ENCODE measurements at places on chromosomes 1 and 21.
A peak's percentile ranks its signal among the peaks of the same experiment; 100 is the strongest.

DNA sequence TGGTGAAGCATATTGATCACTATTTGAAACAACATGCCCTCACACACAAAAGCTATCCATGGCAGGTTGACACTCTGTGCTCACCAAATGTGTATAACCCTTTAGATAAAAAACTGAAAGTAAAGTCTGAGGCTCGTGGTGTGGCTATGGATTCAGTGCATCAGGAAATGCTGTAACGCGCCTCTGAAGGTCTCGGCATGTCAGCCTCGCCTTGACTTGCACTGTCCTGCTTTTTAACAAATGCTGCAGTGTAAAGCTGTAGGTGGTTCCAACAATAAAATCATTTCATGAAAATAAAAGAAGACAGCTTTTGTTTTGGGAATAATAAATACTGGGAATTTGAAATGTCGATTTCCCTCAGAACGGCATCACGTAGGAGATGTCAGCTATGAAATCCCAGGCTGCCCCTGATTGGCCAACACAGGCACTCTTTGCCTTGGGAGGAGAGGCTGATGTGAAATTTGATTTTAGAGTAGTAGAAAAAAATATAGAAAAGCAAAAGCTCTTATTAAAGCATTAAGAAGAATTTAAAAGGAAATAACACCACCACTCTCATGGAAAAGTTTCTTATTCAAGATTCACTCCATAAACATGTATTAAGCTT lies 168.2 kb downstream of the DSCAM start:
- no peak for DNase-seq

DNA sequence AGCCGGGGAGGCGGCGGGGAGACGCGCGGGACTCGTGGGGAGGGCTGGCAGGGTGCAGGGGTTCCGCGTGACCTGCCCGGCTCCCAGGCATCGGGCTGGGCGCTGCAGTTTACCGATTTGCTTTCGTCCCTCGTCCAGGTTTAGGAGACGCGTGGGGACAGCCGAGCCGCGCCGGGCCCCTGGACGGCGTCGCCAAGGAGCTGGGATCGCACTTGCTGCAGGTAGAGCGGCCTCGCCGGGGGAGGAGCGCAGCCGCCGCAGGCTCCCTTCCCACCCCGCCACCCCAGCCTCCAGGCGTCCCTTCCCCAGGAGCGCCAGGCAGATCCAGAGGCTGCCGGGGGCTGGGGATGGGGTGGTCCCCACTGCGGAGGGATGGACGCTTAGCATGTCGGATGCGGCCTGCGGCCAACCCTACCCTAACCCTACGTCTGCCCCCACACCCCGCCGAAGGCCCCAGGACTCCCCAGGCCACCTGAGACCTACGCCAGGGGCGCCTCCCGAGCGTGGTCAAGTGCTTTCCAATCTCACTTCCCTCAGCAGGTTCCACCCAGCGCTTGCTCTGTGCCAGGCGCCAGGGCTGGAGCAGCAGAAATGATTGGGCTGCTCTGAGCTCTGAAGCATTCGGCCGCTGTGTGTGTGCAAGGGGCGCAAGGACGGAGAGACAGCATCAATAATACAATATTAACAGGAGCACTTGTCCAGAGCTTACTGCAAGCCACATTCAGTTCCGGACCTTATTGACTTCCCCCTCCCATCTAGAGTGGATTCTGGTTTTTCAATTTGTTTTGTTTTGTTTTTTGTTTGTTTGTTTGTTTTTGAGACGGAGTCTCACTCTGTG lies 10.3 kb downstream of the SIM2 start:
- DNase-seq, result no peak

DNA sequence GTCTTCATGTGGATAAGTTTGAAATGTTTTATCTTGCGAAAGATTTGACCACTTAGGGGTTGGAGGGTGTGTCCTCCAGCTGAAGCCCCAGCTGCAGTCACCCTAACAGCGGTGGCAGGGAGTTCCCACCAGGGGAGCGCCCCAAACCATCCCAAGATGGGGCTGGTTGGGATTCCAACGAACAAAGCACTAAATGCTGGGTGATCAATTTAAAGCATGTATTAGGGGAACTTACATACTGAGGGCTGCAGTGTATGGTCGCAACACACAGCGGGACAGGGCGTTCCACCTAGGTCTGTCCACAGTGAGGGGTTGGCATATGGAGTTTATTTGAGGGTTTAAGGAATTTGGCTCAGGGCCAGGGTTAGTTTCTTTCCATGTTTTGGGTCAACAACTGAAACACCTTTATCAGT lies 26.3 kb downstream of the SLC37A1 start:
- no peak for DNase-seq

- DNase-seq, result no peak
These were observed 29.5 kb downstream of the ADGRB2 start for GRCh38 chr1:31734582-31735107.

GRCh38 chr1:161207173-161207572 lies 5.0 kb downstream of the NDUFS2 start:
- no peak for DNase-seq

GRCh38 chr1:97827887-97828286 lies 92.9 kb downstream of the DPYD start:
- no peak for DNase-seq

GRCh38 chr1:150808121-150808520 lies at the start of gene CTSK:
Gene CTSK, minus strand, starts transcription at chr1:150808260. Its CDS starts 1,455 bp downstream, at chr1:150806805.
- no peak for DNase-seq

DNA sequence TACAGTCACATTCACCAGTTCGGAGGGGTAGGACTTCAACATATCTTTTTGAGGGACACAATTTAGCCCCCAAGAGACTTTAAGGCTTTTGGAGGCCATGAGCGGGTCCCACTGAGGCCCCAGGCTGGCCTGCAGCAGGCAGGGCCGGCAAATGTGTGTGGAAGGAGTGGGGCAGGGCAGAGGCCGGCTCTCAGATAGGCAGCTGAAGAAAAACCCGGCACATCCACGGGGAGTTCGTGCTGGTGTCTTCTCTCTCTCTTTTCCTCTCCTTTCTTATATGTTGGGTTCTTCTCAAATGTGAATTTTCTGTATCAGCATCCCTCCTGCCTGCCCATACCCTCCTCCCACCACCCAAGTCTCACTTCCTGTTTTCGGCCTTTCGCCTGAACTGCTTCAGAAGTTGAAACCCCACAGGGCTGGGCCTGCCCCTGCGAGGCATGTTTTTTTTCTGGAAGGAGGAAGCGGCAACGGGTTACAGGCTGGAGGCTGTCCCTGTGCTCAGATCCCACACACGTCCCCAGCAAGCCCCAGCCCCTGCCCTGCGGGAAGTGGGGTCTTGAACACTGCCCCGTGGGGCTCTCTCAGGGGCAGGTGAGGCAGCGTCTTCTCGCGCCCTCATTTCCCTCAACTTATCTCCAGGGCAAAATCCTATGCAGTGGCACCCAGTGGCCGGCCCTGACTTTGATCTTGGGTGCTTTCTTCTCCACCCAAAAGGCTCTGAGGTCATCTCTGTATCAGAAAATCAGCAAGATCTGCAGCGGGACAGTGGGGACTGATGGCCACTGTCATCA lies 9.7 kb upstream of the UMODL1 start:
- no peak for DNase-seq

DNA sequence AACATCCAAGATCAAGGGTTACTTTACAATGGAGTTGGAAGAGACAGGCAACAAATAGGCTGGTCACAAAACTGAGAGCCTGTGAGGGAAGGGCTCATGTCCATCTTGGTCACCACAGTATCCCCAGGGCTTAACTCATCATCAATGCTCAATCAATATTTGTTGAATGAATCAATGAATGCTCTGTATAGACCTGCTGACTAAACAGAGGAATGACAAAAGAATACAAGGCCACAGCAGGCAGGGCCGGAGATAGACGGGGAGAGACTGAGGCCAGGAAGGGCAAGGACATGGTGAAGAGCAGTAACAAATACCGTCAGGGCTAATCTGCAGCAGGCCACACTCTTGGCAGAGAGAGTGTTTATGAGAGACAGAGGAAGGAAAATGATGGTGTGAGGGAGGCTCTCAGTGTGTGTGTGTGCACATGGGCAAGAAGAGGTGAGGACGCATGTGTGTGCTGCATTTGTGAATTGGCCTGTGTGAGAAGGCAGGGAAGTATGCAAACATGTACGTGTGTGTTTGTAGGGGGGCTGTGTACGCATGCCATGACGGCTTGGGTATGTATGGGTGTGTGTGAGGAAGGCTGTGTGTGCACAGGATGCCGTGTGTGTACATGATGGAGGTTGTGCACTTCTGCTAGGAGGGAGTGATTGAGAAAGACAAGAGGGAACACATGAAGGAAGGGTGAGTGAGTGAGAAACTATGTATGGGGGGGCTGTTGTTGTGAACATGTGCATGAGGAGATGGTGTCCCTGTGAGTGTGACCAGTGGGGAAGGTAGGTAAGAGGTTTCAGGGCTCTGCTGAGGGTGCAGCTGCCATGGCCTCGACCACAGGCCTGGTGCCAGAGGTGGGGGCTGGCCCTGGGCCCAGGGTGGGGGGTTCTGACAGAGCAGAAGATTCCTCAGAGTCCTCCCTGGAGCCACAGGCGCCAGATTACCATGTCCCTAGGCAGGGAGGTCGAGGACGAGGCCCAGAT lies 15.4 kb downstream of the AHDC1 start:
- no peak for DNase-seq

GRCh38 chr1:199946305-199947155 lies 81.0 kb upstream of the NR5A2 start:
- DNase-seq, result no peak

DNA sequence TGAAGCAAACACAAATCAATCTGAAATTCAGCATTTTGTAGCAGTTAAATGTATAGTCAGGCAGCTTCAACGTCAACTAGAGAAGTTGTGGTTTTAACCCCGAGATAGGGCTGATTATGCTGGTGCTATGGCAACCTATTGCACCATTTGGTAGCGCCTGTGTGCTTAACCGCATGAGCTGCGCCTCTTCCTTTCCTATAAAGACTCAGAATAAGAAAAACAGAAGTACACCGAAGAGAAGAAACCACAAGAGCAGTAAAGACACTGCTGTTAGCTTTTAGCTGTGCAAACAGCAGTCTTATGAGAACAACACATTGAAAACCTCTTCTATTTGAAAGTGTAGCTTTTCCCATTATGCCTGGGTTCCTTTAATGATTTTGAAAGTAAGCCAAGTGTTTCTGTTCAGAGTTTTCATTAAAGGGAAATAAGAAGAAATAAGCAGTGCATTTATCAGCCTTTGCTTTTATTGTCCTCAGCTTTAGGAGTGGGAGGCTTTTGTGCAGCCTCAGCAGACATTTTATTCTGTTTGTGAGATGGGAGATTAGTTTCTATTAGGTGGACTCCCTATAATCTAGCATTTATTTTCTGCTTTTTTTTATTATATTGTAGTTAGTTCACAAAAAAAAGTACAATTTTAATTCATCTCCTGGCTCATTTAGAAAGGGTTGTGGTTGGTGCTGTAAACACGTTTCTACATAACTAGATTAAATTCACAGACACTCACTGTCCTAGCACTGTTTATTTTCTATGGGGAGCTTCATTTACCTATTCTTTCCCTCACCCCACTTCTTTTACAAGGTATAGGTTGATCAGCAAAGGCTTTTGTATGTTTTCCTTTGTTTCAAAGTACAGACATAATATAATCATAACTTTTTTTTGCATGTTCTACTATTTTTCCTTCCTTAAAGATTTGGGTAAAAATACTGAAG lies 43.3 kb downstream of the PTPRC start:
- DNase-seq, result peak; percentile 47

GRCh38 chr1:239387304-239388158 lies 1.2 kb downstream of the CHRM3 start:
- no peak for DNase-seq

- DNase-seq, result no peak
These were observed 24.9 kb upstream of the CDC42BPA start for GRCh38 chr1:227343206-227343605.

DNA sequence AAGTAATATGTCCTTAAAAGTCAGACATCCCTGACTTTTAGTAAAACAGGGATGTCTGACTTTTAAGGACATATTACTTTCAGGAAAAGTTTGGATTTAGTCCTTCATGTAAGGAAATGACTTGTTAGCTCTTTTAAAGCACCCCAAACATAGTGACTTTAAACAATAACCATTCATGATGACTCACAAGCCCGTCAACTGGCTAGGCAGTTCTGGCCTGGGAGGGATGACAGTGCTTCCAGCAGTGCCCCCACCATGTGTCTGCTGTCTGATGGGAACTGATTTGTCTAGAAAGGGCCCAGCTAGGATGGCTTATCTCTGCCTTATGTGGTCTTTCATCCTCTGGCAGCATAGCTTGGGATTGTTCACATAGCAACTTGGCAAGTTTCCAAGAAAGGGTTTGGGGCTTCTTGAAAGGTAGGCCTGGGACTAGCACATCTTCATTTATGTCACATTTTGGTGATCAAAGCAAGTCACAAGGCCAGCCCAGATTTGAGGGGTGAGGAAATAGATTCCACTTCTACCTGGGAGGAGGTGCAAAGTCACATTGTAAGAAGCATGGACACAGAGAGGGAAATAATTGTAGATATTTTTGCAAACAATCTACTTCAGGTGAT lies 143.5 kb downstream of the C1orf94 start:
- no peak for DNase-seq

GRCh38 chr1:114702737-114703136 lies 7.4 kb upstream of the AMPD1 start:
- DNase-seq, result no peak

DNA sequence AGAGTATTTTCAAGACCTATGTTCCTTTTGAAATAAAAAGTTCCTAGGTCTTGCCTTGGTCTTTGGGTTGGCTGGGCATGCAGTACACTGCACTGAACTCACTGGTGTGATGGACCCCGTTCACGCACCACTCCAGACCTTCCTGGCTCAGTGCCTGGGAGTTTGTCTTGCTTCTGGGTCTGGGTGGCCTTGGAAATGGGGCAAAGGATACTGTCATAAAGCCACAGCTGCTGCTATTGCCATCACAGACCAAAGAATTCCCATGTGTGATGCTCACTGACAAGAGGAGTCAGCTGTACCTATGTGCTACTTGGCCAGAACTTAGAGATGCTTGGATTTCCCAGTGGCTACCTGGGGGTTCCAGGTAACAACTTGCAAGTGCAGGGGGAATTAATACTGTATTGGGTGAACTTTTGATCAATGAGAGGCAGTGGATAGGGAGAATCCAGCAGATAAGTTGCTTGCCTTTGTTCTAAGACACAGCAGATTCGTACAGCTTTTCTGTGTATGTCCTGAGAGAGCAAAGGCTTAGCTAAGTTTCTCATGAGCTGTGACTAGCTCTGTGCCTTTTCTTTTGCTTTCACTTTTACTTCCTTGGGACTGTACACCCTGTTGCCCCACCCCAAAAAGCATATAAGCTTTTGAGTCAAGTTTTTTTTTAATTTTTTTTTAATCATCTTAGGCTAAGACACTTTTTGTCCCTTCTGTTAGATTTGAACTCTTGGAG lies 115.3 kb downstream of the RUNX1 start:
- no peak for DNase-seq

Data from stimulated activated CD8-positive, alpha-beta memory T cell treated with anti-CD3 and anti-CD28 coated beads, Interleukin-7, amount 100 ng/mL, for 1 hour (primary cell).